ENCODE measurements at places on chromosomes 3 and 15. TPM values are rescaled to one million over a fixed set of nuclear protein-coding genes. Genes with fewer than 3 reads are reported as not detected.

DNA sequence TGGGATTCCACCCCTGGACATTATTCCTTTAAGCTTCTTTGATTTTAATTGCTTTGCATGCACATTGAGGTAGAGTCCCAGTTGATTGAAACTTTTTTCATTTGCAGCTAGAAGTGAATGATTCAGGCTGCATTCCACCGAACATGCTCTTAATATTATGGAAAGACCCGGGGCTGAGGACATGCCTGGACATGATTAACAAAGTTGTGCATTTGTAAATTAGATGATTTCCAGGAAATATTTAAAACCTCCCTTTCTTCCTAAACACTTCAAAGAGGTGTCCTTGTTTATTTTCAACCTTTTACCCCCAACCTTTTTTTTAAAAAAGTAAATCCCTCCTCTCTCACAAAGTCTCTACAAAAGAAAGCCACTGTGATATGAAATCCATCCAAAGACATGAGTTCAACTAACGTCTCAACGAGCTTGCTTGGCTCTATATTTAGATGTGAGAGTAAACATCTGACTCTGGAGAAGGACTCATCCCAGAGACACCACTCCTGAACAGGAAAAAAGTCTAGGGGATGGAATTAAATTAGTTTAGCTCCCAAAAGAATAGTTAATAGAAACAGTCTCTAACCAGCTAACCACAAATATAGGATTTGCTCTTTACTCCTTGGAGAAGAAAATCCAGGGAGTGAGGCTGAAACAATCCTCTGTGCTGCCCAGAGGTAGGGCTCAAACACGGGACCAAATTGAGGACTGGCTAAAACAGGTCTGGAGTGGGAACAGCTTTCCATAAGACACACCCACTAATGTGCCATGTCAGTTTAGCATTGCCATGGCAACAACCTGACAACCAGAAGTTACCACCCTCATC is 83.1 kb downstream of the XXYLT1 start:
- DNase-seq, result no peak

GRCh38 chr3:156579427-156579851 is 24.5 kb upstream of the SSR3 start:
- DNase-seq, result no peak

GRCh38 chr3:27630885-27631284 is 91.2 kb downstream of the EOMES start:
- no peak for DNase-seq

DNA sequence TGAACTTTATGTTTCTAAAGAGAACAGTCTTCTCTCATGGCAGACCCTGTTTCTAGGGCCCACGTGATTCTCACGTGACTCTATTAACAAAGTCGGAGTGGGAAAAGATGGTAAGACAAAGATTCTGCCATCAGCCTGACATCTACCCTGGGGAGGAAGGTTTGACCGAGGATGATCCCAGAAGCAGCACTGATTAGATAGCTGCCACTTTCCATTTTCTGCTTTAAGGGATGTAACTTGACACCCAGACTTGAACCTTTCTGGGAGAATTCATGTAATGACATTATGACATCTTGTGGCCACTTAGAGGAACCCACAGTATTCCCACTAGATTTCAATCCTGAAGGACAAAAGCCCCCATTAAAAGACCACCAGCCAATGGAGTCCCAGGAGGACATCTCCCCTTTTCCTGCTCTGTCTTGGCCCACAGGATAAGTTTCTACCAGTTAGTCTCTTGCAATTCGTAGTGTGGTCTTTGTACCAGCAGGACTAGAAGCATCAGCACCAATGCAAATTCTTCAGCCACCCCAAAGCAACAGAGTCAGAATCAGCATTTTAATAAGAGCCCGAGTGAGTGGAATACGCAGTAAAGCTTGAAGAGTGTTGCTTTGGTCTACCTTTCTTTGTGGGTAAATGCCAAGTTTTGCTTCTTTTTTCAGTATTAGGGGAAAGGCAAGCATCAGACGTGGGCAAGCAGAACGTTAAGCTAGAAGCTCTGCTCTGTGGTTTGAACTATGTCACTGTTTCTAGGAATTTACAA is 480.5 kb upstream of the PROK2 start:
- no peak for DNase-seq

DNA sequence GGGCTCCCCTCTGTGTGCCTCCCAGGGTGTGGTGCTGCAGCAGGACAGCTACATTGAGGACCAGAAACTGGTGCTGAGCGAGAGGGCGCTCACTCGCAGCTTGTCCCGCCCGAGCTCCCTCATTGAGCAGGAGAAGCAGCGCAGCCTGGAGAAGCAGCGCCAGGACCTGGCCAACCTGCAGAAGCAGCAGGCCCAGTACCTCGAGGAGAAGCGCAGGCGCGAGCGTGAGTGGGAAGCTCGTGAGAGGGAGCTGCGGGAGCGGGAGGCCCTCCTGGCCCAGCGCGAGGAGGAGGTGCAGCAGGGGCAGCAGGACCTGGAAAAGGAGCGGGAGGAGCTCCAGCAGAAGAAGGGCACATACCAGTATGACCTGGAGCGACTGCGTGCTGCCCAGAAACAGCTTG is 53.7 kb downstream of the KLHL25 start:
- no peak for DNase-seq

GRCh38 chr3:107943786-107944523 is 146.9 kb downstream of the CD47 start:
- DNase-seq, result no peak

DNA sequence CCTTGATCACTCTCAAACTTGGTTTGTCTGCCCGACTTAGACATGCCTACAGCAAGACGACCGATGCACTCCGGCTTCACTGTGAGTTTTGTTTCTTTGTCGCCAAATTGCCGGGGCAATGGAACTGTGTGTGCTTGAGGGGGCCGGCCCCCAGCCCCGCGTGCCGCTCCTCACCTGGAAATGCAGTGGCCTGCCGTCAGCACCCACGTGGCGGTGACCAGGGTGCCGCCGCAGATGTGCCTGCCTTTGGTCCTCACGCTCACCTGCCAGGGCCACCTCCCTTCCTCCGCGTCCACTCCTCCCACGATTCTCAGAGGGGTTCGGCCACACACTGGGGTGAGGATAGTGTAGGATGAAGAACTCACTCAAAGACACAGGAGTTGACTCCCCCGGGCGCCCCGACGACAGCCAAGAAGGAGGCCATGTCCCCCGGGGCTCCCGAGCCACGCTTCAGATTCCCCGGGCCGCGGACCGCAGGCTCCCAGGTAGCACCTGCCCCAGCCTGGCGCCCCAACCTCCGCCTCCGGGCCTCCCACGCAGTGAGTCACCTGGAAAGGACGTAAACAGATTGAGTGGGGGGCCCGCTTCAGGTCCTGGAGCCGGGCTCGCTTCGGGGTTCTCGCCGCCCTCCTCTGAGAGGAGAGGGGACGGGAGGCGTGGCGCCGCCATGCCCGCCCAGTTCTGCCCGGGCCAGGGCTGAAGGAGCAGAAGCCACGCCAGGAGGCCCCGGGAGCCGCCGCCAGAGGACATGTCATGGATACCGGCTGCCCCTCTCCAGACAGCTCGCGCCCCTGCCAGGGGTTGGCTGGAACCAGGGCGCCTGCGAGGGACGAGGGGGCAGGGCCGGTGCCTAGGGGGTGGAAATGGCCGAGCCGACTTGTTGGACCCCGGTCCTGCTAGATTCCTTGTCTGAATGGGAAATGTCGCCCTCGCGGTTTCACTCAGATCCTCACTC is 29.6 kb downstream of the MYL3 start:
- no peak for DNase-seq

DNA sequence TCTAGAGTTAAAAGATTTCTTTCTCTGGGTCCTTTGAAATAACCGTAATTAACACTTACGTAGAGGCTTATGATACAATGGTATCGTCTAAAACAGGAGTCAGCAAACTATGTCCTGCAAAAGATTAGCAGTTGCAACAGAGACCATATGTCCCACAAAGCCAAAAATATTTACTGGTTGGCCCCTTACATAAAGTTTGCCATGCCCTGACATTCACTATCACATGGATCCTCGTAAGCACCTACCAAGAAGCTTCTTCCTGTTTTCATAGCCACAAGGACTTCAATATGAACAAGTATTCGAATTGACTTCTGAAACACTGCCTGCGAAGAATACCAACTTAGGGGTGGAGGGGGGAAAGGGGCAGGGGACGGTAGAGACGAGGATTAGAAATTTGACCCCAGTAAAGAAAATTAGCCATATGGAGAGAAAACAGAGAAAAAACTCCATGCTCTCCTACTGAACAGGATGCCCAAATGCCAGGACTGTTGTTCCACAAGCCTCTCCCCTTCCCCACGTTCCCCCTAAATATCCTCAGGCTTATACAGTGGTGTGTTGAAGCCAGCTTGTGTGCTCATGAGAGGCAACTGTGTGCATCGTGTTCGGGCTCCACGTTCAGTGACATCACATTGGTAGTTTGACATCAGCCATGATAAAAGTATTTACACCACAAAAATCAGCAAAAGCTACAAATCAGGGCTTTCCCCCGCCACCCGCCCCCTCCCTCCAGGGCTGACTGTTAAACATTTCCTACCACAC is 144.1 kb upstream of the HES1 start:
- DNase-seq, result no peak

DNA sequence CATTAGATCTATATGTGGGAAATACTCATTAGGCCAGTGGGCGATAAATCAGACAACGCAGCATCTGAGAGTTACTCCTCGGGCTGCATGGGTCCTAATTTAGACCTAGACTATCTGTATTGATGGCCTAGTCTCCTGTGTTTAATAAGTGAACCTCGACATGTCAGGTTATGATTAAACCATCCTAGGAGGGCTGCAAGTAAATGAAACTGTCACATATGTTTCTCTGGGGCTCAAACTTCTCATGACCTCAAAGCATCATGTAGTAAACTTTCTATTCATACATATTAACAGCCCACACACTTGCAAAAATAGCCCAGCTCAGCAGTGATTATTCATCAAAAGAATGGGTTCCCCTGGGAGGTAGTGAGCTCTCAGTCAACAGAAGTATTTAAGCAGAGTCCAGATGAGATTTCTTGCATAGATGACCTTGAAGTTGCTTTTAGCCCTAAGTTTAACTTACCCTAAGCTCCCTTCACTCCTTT is 51.6 kb downstream of the RAB11A start:
- no peak for DNase-seq

- no peak for DNase-seq
These were observed 83.3 kb downstream of the SEC22A start for GRCh38 chr3:123285066-123285465.

Gene POC1A
- 21.2 TPM for total RNA-seq

Gene CACNA2D2
- total RNA-seq, result not detected

Gene HMCES
- 35.6 TPM for total RNA-seq

Gene ENTPD3
- total RNA-seq, result 0.07 TPM

Gene GPR27
- total RNA-seq, result not detected

Gene ROPN1
- total RNA-seq, result not detected

Data from pulmonary artery endothelial cell (primary cell).